ENCODE measurements at places on chromosomes 7 and 10. TPM values are rescaled to one million over a fixed set of nuclear protein-coding genes. Genes with fewer than 3 reads are reported as not detected.

- DNase-seq: no peak
Measured at GRCh38 chr7:150388709-150389531, 9.8 kb downstream of the ZNF775 start.

- DNase-seq: no peak
Measured at GRCh38 chr7:109476409-109476808, 906.7 kb downstream of the DNAJB9 start.

DNA sequence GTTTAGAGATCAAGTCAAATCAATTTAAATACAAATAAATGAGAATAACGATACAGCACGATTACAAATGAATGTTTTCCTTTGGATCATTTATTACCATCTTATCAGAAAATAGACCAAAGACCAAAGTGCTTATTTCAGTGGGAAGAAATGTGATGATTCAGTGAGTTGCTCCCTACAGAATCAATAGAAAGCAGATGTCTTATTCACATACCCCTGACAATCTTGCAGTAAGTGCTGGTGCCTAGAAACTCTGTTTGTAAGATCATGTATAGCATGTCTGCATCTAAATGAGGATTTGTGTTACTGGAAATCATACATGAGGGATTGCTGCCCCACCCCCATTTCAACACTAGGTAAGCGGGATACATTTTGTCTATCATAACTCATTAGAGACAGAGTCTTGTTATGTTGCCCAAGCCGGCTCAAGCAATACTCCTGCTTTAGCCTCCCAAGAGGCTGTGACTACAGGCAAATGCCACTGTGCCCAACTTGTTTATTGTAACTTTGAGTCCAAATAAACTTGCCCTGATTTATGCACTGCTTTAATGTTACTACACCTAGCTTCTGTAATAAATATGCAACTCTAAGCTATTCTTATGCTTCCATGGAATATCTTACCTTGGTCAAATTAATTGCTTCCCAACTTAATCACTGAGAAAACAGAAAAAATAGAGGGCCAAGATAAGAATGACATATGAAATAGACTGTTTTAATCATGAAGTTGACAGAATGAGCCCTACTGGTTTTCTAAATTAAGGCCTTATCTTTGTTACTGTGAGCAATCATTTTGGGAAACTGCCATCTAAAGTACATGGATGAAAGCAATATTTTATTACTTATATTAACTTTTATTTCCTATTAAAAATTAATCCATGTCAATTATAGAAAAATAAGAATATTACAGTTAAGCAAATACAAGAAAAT is 82.5 kb downstream of the AHR start:
- no peak for DNase-seq

DNA sequence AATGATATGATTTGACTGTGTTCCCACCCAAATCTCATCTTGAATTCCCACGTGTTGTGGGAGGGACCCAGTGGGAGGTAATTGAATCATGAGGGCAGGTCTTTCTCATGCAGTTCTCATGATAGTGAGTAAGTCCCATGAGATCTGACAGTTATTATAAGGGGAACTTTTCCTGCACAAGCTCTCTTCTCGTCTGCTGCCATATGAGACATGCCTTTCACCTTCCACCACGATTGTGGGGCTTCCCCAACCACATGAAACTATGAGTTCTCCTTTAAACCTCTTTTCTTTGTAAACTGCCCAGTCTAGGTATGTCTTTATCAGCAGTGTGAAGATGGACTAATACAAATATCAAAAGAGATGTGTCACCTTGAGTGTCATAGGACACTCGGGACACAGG is 502.7 kb upstream of the PODXL start:
- no peak for DNase-seq

DNA sequence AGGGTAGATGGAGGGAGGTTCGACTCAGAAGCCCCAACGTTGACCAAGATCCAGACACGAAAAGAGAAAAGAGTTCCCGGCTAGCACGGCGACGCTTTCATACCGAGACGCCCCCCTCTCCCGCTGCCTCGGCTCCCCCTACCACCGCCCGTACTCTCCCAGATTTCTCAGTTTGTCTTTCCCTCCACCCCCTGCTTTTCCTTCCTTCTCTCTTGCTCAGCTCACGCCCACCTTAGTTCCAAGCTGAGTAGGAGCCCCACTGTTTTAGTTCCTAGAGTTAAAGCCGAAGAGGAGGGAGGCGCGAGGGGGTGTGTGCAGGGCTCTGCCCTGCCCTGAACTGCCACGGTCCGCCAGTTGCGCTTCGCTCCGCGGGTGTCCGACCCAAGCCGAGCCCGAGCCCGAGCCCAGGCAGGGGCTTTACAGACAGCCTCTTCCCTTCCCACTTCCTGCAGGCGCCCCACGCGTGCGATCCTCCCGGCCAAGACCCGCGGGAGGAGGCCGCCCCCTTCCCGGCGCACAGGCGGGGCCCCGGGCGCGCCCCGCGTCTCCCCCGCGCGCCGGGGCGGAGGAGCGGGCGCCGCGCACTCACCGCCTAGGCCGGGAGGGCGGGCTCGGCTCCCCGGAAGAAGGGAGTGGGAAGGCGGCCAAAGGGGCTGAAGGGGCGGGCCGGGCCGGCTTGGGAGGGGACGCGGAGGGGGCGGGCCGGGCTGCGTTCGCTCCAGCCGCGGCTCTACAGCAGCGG is at the start of gene EPHB6:
Gene EPHB6 (plus strand): TSS at position 705 of the 742 bp plus-strand sequence. CDS start 8,152 bp downstream, outside the sequence.
- peak; percentile 88 for DNase-seq

Gene WIPF3
- 11.6 TPM for total RNA-seq

Gene VAX1
- total RNA-seq: not detected

Gene TOMM7
- 318 TPM for total RNA-seq

DNA sequence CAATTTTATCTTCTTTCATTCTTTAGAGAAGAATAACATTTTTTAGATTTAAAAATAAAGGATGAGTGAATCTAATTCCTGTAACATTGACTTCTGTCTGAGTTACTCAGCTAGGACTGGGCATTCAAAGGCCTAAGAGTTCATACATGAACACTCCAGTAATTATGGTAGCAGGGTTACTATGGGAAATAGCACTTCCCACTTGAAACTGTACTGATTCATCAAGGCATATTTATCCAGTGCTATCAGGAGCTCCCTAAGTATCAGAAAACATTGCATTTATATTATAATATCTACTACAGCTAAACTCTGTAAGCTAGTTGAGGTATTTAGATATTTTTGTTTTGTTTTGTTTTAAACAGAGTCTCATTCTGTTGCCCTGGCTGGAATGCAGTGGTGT is 41.8 kb downstream of the NDUFB2 start:
- DNase-seq: no peak

Gene CAMK1D
- 3.2 TPM for total RNA-seq

DNA sequence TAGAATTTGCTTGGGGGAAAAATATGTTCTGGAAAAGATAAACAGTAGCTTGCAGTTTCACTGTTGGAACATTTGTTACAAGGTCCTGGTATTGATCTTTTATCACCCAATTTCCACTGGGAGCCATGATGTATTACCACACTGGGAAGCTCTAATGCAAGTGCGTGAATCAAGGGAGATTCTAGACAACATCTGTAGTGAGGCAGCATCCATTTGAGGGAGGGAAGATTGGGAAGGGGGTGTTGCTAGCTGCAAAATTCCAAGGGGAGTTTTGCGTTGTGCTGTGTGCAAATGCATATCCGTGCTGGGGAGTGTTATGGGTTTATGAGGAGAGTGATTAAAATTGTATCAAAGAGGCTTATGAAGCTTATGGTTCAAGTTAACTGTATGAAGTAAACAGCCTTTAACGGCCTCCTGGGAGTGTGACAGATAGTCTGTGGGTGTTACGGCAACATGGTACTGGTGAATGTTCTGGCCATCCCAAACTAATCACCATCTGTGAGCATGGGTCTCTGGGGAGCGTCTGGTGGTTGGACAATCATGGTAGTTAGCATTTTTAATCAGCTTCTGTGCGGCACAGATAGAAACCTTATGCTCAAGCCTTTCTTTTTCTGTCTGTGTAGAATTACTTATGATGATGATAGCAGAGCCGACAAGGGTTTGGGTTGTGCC is 601.9 kb upstream of the GALNT17 start:
- DNase-seq: no peak

DNA sequence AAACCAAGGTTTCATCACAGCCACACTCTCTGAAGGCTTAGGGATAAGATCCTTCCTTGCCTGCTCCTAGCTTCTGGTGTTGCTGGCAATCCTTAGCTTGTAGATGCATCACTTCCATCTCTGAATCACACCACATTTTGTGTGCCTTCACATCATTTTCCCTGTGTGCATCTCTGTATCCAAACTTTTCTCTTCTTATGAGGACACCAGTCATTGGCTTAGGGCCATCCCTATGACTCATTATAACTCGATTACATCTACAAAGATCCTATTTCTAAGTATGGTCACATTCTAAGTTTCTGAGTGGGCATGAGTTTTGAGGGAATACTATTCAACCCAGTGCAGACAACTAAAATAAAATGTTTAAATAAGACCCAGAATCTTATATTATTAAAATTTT is 121.7 kb downstream of the C7orf25 start:
- no peak for DNase-seq

DNA sequence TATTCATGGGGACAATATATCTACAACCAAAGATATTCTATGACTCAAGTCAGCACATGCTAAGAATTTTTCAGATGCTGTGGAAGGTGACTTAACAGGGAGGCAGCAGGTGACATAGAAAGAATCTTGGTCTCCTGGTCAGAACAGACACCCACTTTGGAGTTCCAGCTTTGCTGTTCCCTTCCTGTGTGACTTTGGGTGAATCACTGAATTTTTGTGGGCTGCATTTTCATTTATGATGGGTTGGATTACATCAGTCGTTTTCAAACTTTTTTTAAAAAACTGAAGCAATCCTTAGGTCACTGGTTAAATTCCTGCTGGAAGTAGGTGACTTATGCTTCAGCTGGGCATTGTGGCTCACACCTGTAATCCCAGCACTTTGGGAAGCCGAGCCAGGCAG is 24.9 kb downstream of the RGR start:
- no peak for DNase-seq

DNA sequence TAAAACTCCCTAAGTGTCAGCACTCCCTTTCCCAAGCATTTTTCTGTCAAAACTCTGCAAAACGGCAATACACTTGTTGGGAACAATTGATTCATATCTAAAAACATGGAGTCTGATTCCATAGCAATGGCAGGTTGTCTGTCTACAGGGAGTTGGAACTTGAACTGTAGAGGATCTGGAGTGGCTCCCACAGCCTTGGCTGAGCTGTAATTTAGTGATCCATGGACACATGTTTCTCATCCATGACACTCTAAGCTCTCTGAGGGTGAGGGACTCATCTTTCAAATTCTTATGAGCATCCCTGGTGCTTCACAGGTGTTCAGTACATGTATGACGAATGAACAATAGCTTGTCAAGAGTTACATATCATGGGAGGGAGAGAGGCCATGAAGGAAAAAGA is 466.1 kb downstream of the GRID1 start:
- DNase-seq: no peak

- DNase-seq: no peak
Measured at GRCh38 chr10:79487296-79488194, 24.8 kb upstream of the EIF5AL1 start.

DNA sequence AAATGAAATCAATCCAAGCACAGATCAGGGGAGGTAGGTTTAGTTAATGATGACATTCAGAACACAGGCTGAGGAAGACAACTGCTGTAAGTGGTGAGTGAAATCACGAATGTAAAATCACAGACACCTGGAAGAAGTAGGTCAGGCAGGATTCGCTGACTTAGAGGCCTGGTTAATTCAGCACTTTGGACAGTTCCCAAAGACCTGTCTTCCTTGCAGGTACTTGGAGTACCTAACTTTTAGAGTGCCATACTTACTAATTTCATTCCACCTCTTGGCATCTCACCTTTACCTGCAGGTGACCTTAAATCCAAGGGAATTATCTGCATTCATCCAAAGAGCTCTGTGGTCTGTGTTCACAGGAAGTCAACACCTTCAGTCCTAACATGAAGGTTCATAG is 822.3 kb downstream of the PHTF2 start:
- DNase-seq: no peak

- no peak for DNase-seq
Measured at GRCh38 chr10:24821986-24822385, 98.3 kb upstream of the ARHGAP21 start.

DNA sequence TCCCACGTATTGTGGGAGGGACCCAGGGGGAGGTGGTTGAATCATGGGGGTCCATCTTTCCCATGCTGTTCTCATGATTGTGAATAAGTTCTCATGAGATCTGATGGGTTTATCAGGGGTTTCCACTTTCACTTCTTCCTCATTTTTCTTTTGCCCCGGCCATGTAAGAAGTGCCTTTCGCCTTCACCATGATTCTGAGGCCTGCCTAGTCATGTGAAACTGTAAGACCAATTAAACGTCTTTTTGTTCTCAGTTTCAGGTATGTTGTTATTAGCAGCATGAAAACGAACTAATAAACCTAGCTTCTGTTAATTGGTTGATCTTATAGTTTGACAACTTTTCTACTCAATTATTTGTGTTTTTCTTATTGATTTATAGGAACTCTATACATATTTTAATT is 206.3 kb downstream of the NXPH1 start:
- no peak for DNase-seq
